Omental fat pad (tissue), 4 donors: ENCODE measurements at places on chromosomes 2 and 18. TPM values are rescaled to one million over a fixed set of nuclear protein-coding genes. Genes with fewer than 3 reads are reported as not detected.

DNA sequence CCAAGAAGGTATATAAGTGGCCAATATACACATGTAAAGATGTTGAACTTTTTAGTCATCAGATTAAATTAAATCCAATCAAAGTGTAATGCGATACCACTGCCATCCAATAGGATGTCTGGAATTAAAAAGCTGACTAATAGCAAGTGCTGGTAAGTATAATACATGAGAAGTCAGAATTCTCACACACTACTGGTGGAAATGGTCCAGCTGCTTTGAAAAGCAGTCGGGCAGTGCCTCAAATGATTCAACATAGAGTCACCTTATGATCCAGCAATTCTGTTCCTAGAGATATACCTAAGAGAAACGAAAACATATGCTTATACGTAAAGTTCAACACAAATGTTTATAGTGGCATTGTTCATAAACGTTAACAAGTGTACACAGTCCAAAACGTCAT is 124.1 kb upstream of the MYT1L start:
- no peak for DNase-seq

DNA sequence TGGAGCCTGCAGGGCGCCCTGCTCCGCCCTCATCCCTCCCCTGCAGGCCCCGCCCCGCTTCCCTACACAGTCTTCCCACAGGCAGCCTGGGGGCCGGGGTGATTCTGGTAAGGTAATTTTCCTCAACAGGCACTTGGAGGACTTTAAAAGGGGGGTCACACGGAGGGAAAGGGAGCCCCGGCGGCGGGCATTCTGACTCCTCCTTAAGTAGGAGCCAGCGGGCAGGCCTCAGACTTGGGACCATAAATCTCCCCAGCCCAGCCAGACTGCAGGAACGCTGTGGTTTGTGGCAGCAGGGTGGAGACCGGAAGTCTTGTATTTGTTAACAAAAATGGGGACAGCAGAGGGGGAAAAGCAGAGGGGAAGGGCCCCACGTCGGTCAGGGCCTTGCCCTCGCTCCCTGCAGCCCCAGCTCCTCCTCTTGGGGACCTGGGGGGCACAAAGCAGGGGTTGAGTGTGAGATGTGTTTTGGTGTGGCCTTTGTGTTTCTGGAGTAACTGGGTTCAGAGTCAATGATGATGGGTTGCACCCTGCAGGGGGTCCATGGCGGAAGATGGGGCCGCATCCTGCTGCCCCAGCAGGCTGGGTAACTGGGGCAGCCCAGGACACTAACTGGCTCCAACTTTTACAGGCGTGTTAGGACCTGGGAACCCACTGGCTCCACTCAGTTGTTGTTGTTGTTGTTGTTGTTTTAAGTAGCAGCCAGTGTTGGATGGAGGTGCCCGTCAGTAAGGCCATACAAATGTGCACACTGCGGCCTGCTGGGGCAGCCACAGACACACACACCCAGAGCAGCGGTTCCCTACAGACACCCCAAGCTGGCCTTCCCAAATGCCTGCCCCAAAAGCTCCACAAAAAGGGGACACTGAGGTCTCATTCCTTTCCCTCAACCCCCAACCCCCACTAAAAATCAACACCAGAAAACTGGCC is 27.7 kb downstream of the SMAD7 start:
- DNase-seq, result no peak

RAPH1 gene
- 84.8 TPM for total RNA-seq

TSGA10 gene
- 11.7 TPM for total RNA-seq
